ENCODE measurements at places on chromosomes 7 and 10.

GRCh38 chr7:73966062-73966940, 61.7 kb upstream of the ELN start:
- no peak for DNase-seq

DNA sequence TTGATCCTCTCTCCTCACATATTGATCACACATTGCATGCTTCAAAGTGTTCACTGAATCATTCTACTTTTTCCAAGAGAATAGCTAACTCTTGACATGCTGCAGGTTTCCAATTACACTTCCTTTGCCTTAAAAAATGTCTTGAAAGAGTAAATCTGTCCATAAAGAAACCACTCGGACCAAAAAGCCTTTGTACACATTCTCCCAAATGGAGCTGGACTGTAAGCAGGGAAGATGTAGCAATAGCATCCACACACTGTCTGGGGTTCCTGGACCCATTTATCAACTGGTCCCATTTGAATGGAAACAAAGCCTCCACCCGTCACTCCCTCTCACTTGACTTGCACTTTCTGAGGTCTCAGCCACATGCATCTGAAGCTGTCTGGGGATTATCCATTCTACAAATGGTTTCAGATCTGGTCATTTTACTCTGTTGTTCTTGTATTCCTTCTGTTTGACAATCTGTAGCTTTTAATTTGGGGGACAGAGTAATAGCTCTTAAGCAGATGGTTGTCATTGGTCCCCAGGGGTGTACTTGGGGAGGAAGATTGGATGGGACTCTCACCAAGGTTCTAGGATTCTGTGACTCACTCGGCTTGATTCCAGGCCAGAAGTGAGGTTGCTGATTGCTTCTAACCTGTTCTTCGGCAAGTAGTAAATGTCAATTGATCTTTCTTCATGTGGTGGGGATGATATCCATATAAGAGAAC, 203.5 kb downstream of the HIBADH start:
- DNase-seq, result no peak

GRCh38 chr10:96501985-96502384, 11.7 kb downstream of the TLL2 start:
- DNase-seq, result no peak

DNA sequence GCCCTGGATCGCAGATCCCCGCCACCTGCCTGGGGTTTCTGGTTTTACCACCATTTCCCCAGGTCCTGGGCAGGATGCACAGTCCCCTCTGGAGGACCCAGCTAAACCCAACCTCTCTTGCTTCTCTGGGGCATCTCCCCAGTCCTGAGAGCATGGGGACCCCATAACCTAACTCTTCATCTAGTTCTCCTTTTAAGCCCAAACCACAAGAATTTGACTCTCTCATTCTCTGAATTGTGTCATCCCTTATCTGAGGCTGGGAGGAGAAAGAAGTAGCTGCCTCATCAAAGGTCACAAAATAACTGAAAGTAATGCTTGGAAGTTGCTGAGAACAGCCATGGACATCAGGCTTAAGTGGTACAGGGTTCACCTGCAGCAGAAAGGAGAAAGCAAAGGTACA, 159.9 kb downstream of the FGFR2 start:
- DNase-seq, result no peak
